Endothelial cell (in vitro differentiated cells): ENCODE measurements at places on chromosomes 16 and 17.

DNA sequence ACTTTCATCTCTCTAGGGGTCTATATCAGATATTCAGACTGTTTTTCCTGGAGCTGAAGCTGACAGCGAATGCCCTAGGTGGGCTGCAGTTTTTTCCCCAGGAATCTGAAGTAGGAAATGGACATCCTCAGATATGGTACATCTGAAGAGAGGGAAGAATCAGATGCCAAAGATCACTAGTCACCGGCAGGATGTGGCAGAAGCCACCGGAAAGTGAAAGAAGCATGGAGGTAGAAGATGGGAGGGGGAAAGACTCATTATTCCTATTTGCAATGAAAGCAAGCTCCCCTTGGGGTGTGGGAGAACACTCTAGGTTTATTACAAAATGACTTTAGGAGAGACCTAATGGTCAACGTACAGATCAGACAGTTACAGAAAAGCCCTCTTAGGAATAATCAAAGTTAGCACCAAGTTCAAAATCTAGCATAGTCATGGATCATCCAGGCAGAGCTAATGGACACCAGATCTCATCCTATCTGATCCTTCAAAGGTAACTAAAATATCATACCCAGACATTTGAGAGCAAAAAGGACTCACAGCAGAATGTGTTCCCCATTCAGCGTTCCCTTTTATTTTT is 110.7 kb downstream of the HS3ST3A1 start:
- DNase-seq: no peak

DNA sequence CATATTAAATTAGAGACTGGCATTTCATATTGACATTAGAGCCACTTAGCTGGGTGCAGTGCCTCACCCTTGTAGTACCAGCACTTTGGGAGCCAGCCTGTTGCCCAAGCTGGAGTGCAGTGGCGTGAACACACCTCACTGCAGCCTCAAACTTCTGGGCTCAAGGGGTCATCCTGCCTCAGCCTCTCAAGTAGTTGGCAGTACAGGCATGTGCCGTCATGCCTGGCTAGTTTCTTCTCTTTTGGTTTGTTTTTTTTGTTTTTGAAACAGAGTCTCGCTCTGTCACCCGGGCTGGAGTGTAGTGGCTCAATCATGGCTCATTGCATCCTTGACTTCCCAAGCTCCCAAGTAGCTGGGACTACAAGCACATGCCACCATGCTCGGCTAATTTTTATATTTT is 8.7 kb downstream of the PPM1E start:
- DNase-seq: no peak

- DNase-seq: no peak
These were observed 13.0 kb downstream of the VEZF1 start for GRCh38 chr17:57975044-57975443.

GRCh38 chr17:77177002-77177741 is 36.4 kb downstream of the SEC14L1 start:
- no peak for DNase-seq

GRCh38 chr16:3716831-3717234 is 491 bp downstream of the TRAP1 start:
- DNase-seq: peak; percentile 18

DNA sequence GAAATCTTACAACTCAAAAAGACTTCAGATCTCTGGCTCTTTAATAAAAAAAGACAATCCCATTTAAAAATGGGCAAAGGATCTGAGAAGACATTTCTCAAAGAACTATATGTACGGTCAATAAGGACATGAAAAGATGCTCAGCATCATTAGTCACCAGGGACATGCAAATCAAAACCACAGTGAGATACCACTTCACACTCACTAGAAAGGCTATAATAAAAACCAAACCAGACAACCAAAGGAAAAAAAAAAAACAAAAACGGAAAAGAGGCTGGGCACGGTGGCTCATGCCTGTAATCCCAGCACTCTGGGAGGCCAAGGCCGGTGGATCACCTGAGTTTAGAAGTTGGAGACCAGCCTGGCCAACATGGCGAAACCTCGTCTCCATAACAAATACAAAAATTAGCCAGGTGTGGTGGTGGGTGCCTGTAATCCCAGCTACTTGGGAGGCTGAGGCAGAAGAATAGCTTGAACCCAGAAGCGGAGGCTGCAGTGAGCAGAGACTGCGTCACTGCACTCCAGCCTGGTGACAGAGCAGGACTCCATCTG is 1.7 kb upstream of the NPIPB7 start:
- no peak for DNase-seq

- no peak for DNase-seq
These were observed 7.2 kb downstream of the ATMIN start for GRCh38 chr16:81042821-81043220.

- DNase-seq: no peak
These were observed 113.2 kb downstream of the PRKCB start for GRCh38 chr16:23948949-23949411.

DNA sequence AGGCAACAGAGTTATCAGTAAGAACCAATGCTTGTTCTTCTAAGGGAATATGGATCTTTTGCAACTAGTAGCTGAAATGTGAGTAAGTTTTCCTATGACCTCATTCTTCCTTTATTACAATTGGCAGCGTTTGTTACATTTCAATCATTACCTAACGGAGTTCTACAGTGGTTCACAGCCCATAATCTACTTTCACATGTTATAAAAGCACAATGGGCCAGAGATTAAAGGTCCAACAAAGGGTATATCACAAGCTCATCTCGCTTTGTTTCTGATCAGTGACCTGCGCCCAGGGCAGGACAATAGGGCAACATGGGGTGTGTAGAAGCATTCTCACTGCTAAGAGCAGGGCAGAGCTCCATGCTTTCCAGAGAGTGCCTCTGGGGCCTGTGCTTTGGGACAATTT is 279.9 kb upstream of the DYNLRB2 start:
- DNase-seq: no peak

GRCh38 chr17:77887464-77888241 is 70.8 kb upstream of the TNRC6C start:
- no peak for DNase-seq

DNA sequence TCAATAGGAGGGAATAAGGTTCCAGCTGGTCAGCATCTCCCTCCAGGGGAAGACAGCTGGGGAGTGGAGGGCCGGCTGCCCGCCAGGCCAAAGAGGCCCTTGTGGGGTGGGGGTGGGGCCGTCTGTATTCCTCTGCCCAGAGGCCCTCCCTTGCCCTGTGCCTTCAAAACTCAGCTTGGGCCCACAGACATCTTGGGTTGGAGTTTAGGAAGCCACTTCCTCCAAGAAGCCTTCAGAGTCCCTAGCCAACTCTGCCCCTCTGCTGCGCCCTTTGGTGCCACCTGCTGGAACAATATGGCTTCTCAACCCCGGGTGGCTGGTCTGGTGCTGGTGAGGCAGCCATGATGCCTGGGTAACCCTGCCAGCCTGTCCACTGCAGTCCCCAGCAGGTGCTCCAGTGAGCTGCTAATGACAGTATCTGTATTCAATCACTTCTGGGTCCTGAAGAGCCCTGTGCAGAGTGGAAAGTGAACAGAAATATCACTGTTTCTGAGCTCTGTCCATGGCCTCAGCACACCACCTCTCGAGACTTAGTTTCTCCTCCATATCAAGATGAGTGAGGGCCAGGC is 16.7 kb downstream of the HSD11B2 start:
- peak; percentile 45 for DNase-seq

- no peak for DNase-seq
These were observed 191.4 kb downstream of the RGS9 start for GRCh38 chr17:65328567-65328966.

DNA sequence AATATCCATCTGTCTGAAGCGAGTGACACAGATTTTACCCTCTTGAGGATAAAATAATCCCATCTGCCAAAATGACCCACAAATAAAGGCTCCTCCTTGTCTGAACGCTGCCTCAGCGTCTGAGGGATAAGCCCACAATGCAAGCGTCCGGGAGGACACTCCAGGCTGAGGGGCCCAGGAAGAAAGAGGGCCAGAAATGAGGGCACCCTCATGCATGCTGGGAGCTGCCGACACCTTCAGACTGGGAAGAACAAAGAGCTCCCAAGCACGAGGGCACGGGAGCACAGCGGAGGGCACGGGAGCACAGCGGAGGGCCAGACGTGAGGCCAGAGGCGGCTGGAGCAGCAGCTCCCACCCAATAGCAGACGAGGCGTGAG is 126.9 kb downstream of the ZNF778 start:
- no peak for DNase-seq
